Hepatocyte (in vitro differentiated cells): ENCODE measurements at places on chromosomes 1 and 21. TPM values are rescaled to one million over a fixed set of nuclear protein-coding genes. Genes with fewer than 3 reads are reported as not detected.

- DNase-seq, result no peak
Observed at GRCh38 chr1:86430376-86430775, 6.4 kb downstream of the CLCA2 start.

DNA sequence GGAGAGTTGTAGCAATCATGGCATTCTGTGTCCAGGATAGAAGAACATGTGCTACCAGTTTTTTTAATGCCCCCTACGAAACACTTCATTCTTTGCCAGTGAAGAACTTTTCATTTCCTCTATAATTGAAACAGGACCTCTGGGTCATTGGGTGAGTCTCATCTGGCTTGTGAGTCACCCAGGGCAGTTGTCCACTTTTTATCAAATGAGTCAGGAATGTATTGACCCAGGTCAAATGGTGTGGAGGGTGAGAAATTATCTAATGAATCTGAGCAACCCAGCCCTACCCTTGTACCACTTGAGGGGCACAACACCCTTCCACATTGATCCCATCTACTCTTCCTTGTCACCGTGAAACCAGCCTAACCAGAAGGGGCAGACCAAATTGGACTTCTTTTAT lies 417.3 kb upstream of the PROX1 start:
- DNase-seq, result no peak

GRCh38 chr1:157155658-157156057 lies 17.5 kb upstream of the ETV3 start:
- DNase-seq, result peak; percentile 21

DNA sequence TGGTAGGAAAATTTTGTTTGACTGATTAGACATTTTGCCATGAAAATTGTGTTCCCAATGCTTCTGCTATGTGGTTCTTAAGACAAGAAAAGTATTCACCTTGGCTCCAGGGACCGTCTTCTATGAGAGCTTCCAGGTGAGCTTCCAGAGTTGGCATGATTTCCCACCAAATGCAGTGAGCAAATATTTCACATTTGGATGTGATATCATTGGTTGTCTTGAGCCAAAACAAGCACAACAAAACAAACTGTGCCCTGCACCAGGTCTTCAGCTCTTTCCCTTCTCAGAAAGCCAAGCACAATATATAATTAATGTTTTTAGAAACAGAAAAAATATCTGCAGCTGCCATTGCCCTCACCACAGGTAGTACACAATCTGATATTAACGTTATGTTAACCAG lies 1009.0 kb downstream of the PLA2G4A start:
- no peak for DNase-seq

- DNase-seq, result no peak
Observed at GRCh38 chr1:232999956-233000625, 49.7 kb downstream of the NTPCR start.

- DNase-seq, result no peak
Observed at GRCh38 chr1:1434824-1435105, 725 bp upstream of the VWA1 start.

DNA sequence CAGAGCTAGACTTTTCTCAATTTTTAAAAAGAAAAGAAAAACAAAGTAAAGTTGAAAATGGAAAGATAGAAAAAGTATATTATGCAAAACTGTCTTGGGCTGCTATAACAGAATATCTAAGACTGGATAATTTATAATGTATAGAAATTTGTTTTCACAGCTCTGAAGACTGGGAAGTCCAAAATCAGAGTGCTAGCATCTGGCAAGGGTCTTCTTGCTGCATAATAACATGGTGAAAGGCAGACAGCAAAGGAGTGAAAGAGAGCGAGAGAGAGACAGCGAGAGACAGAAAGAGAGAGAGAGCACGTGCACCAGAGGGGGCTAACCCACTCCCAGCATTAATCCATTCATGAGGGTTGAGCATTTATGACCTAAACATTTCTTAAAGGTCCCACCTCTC lies 59.1 kb upstream of the SPOCD1 start:
- DNase-seq, result no peak

DNA sequence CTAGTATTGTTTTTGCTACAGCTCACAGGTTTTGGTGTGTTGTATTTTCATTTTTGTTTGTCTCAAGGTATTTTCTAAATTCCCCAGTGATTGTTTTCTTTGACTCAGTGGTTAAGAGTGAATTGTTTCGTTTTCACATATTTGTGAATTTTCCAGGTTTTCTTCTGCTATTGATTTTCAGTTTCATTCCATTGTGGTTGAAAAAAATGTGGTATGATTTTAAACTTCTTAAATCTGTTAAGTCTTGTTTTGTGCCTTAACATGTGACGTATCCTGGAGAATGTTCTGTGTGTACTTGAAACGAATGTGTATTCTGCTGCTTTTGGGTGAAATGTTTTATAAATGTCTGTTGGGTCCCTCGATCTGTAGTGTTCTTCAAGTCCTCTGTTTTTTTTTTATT lies 117.9 kb downstream of the KIF26B start:
- DNase-seq, result no peak

- no peak for DNase-seq
Observed at GRCh38 chr21:27839512-27840115, 872.7 kb upstream of the ADAMTS5 start.

GRCh38 chr21:45172420-45172819 lies 98.0 kb downstream of the ADARB1 start:
- DNase-seq, result no peak

DNA sequence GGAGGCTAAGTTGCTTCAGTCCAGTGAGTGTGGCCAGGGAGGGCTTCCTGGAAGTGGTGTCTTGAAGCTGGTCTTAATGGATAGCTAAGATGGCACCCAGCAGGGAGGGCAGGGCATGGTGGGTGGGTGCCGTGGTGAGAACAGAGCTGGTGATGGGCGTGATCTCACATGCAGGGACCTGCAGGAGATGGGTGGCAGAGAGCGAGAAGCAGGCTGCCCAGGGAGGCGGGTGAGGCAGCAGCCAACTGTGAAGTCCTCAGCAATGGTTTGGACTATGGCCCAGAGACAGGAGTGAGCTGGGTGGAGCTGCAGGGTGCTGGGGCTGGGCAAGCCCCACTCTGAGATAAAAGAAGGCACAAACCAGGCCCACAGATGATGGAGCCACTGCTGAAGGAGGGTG lies 50.7 kb downstream of the UMODL1 start:
- DNase-seq, result no peak

GRCh38 chr1:2601721-2602303 lies 15.2 kb downstream of the PRXL2B start:
- DNase-seq, result no peak

GRCh38 chr1:178052650-178053461 lies 41.0 kb upstream of the RASAL2 start:
- peak; percentile 61 for DNase-seq

DNA sequence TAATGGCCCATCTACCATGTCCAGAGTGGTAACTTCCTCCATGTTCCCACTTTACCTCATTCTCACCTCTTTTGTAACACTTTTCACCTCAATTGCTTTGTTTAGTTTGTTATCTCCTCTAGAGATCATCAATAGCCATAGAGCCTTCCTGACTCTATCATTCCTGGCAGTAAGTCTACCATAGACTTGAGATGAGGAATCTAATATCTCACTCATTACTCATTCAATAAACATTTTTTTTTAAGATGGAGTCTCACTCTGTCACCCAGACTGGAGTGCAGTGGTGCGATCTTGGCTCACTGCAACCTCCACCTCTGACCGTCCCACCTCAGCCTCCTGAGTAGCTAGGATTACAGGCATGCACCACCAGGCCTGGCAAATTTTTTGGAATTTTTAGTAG lies 7.1 kb downstream of the NMNAT2 start:
- no peak for DNase-seq

OR2L13 gene
- not detected in 2 replicates for total RNA-seq

SPRR4 gene
- total RNA-seq, result not detected in 2 replicates

SMCP gene
- total RNA-seq, result not detected in 2 replicates

ZNF593OS gene
- 0.10 TPM in 1 of 2 replicates, not detected in the other for total RNA-seq

TRIM45 gene
- total RNA-seq, result 4.1 and 4.7 TPM in 2 replicates

CXADR gene
- total RNA-seq, result 88.9 and 93.4 TPM in 2 replicates

SPATA6 gene
- total RNA-seq, result 4.5 and 5.5 TPM in 2 replicates
